Germinal center (tissue), 1 donor: ENCODE measurements at places on chromosomes 2 and 18.

DNA sequence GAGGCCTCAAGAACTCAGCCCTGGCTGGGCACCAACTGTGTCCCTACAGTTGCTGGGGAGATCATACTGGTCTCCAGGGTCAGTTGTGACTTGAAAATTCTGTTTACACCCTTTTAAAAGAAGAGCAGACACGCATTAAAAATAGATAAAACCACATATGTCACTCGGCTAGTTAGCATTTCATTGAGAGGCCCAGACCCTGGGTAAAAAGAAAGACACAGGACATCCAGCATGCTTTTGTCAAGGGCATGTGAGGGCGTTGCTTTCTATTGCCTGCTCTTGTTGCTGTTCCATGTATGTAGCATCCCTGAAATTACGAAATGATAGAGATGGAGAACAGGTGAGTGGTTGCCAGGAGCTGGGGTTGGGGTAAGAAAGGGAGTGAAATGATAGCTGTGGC lies 94.3 kb downstream of the SEPTIN10 start:
- no peak for DNase-seq

DNA sequence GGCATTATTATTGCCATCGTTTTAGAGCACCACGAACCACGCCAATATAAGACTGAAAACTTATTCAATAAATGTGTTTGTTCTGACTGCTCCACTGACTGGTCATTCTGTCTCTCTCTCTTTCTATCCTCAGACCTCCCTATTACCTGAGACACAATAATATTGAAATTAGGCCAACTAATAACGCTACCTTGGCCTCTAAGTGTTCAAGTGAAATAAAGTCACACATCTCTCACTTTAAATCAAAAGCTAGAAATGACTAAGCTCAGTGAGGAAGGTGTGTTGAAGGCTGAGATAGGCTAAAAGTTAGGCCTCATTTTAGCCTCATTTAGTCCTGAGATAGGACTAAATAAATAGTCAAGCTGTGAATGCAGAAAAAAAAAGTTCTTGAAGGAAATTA lies 38.8 kb downstream of the G6PC2 start:
- DNase-seq, result no peak

- DNase-seq, result no peak
Observed at GRCh38 chr18:57150828-57151227, 3.9 kb downstream of the BOD1L2 start.

DNA sequence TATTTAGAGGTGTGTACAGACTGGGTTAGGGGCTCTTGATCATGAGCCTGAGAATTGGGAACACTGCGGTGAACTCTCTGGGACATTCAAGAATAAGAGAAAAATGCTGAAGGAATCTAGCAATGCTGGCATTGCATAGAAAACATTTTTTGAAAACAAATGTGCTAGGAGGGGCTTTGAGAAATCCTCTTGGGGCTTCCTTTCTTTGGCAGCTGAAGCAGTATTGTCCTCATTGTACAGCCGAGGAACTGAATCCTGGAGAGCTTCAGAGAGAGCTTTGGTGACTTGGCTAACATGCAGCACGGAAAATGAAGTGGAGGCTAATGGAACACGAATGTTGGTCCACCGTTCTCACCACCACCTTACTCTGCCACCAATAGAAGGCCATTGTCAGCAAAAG lies 107.3 kb upstream of the EFEMP1 start:
- no peak for DNase-seq

GRCh38 chr2:38887902-38888554 lies 1.6 kb upstream of the ARHGEF33 start:
- no peak for DNase-seq

DNA sequence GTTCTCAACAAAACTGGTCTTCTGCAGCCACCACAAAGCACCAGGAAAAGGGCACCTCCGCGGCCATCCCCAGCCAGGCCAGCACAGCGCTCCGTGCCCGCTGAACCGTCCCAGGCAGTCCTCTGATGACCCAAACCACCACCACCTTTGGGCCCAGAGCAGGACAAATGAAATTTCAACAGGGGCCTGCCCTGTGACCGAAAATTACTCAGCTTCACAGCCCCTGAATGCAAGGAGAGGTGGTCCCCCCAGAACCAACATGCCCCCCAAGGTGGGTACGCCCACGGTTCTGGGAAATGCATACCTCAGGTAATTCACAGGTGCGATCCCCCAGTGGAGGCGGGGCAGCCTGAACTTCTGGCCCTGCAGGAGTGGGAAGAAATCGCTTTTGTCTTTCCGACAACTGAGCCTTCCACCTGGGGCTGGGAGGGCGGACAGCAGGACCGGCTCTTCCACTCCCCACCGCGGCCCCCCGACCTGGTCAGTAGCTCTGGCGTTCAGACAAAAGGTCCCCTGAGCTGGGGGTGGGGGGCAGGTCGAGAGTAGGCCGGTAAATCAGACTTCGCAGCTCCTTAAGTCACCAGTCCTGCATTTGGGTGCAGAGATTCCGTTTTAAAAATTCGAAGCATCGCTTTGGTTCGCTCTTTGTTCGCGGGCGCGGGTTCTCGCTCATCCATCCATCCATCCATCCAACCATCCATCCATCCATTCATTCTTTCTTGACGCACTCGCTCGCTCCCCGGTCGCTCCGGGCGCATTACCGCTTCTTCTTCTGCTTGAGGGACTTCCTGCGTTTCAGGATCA lies 1.4 kb downstream of the ARL4C start:
- no peak for DNase-seq

DNA sequence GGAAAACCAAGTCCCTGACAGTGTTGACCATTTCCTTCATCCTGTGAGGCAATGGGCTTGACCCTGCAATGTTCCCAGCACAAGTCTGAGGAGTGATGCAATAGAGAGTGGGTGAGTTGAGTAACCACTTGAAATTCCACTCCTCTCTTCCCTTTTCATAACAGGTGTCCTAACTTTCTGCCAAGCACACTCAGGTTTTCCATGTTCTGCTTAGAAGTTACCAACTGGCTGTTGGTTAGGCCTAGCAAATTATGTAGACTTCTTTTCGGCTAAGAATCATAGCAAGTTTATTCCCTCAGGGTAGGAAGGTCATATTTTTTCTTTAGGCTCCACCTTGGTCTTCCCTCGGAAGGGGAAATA lies 11.5 kb downstream of the GNLY start:
- no peak for DNase-seq

DNA sequence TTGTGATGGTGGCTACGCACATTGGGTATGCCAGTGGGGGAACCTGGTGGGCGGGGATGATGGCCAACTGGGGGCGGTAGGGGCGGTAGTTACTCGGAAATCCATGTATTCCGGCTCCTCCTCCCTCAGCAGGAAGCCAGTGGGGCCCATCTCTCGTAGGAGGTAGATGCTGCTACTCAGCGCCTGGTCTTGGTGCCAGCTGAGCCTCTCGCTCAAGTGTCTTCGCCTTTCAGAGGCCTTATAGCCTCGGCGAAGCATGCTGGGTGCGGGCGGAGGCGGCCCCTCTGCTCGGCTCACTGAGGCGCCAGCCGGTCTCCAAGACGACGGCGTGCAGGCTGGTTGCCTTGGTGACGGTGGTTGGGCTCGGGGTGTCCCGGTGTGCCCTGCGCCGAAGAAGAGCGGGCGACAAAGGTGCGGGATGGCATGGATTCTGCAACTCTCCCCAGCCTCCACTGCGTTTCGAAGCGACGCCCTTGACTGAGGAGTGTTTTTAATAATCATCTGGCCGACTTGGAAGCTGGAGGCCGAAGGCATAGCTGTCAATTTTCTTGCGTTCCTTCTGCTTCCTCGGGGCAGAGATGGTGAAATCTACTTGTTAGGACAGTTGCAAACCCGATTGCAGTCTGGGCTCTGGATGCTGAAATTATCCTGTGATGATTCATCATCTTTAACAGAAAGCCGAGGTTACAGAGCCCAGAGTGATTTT lies at the start of gene ZSWIM2:
TSS of gene ZSWIM2 (minus strand) at position 298 of the 706 bp plus-strand sequence. CDS start at position 258, 40 bp downstream.
- DNase-seq, result no peak

GRCh38 chr2:226583715-226584114 lies 215.9 kb downstream of the IRS1 start:
- no peak for DNase-seq

GRCh38 chr2:7084601-7085000 lies 167.4 kb downstream of the RNF144A start:
- DNase-seq, result no peak

- DNase-seq, result no peak
Observed at GRCh38 chr2:128199141-128199540, 108.1 kb downstream of the UGGT1 start.

- no peak for DNase-seq
Observed at GRCh38 chr2:188966728-188967440, 7.3 kb upstream of the COL3A1 start.

DNA sequence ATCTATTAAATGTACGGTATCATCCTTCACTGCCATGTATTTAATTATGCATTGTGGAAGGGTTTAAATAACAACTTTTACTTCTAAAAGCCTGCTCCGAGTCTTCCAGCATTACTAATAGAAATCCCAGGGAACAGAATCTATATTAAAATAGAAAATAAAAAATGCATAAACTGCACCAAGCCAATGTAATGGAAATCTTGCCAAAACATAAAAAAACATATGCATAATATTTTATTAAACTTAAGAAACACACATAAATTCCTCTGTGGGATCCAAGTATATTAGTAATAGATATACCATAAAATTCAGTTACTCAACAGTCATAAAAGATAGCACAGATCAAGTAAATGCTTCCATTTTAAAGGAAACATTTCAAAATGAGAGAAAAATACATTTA lies 175.6 kb downstream of the TDRD15 start:
- no peak for DNase-seq

DNA sequence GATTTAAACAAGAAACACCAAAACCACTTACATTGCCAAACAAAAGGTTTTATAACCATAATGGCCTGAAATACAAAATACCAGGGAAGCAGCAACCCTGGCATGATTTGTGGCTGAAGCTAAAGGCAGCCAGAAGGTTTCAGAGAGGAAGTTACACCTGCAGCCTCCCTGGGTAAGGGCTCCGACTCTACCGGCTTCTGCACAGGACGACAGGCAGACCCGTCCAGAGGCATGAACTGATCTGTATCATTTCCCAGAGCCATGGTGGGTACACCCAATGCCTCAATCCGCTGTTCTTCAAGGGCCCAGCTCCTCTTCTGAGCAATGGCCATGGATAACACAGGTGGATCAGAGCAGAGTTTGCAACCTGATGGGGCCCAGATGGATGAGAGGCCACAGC lies 71.6 kb downstream of the PXDN start:
- no peak for DNase-seq

DNA sequence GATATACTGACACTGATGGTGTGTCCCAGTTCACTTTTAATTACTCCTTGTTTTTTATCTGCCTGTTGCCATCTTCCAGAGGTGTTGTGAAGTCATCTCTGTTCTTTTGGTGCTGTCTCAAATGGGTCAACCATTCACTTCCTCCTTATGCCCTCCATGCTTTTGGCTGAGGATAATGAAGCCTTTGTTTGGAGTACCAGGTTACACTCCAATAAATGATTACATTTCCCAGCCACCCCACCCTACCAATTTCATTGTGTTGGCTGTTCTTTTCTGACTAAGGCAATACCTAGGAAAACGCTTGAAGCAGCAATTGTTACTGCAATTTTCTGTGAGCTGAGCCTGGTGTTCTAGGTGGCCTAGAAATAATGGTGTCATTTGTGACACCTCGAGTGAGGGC lies 29.8 kb upstream of the ACTG2 start:
- DNase-seq, result no peak

DNA sequence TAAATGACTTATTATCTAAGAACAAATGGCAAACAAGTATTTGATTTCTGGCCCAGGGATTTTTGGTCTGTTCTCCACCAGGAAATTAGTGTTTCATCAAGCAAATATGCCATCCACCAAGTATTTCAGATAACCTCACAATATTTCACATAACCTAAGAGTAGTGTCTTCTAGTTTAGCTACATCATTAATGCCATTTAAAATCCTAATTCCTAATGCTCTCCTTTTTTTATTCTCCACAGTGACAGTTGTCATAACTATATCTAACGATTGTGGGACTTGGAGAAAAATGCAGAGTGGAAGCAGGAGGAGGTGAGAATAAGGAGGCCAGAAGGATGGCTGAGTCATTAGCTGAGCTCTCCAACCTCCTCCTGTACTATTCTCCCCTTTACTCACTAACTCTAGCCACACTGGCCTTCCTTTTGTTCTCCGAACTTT lies 58.5 kb upstream of the CTLA4 start:
- DNase-seq, result no peak

- DNase-seq, result no peak
Observed at GRCh38 chr2:52414561-52415295, 1352.9 kb upstream of the CHAC2 start.

GRCh38 chr2:168526641-168527040 lies 70.6 kb downstream of the CERS6 start:
- no peak for DNase-seq

- DNase-seq, result no peak
Observed at GRCh38 chr2:24225499-24226242, 50.8 kb downstream of the FAM228A start.

GRCh38 chr2:168731616-168732015 lies 70.8 kb upstream of the NOSTRIN start:
- DNase-seq, result no peak

- no peak for DNase-seq
Observed at GRCh38 chr2:103789381-103790095, 1027.7 kb downstream of the TMEM182 start.

GRCh38 chr2:85324639-85325465 lies 2.9 kb downstream of the TGOLN2 start:
- DNase-seq, result no peak

GRCh38 chr2:42087857-42088195 lies 40.0 kb downstream of the PKDCC start:
- DNase-seq, result no peak

- DNase-seq, result no peak
Observed at GRCh38 chr2:40400336-40400953, 51.4 kb downstream of the SLC8A1 start.

DNA sequence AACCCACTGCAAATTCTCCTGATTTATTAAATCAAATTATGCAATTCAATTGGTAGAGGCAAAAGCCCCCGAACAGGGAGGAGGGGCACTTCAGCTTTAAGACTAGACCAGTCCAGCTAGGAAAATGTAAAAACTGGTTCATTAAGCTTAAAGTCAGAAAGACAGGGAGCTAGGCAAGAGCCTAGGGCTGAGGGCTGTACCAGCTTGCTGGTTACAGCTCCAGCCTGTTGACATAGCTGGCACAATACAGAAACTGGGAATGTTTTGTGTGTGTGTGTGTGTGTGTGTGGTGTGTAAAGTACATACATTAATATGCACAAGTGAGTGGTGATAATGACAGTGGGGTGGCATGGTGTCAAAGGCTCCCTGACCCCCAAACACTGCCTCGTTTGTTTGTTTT lies 307.0 kb upstream of the CELF4 start:
- DNase-seq, result no peak
